ENCODE measurements at places on chromosomes 5 and 9.
A peak's percentile ranks its signal among the peaks of the same experiment; 100 is the strongest.

DNA sequence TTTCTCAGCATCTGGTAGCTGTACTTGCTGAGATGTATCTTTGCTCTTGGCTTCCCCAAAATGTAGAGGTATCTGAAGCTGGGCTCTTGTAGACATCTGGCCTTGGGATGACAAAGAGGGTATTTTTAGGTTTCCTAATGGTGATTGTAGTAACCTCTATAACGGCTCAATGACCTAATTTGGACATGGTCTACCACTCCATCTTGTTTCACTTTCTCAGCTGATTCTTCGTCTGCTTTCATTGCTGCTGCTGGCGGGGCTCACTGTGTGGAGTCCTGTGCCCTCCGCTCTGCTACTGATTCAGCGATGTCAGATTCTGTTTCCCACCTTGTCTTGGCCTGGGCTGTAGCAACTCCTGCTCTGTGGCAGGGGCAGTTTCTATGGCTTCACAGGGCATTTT, 12.7 kb upstream of the MARCHF11 start:
- DNase-seq, result no peak

GRCh38 chr5:75387806-75388205, 50.8 kb downstream of the HMGCR start:
- DNase-seq, result no peak

DNA sequence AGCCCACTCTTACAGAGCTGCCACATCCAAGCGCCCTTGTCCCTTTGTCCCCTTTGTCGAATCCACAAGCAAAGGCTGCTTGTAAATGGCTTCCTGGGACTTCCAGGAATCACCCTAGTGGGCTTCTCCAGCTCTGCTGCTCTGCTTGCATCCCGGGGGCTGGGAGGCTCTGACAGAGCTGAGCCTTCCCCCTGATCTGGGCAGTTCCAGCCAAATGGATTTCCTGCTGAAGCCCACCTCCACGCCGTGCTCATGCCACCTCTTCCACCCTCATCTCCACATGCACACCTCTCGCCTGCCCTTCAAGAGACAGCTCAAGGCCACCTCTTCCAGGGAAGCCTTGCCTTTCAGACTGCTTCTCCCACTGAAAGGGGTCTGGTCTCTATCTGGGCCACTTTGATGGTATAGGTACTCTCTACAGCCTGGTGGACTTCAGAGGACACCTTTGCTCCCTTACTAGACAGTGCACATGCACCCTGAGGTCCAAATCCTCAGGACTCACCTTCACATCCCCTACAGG, 106.2 kb downstream of the LHFPL2 start:
- DNase-seq, result no peak

- DNase-seq, result no peak
These were observed 203.7 kb downstream of the NXNL2 start for GRCh38 chr9:88738709-88739108.

DNA sequence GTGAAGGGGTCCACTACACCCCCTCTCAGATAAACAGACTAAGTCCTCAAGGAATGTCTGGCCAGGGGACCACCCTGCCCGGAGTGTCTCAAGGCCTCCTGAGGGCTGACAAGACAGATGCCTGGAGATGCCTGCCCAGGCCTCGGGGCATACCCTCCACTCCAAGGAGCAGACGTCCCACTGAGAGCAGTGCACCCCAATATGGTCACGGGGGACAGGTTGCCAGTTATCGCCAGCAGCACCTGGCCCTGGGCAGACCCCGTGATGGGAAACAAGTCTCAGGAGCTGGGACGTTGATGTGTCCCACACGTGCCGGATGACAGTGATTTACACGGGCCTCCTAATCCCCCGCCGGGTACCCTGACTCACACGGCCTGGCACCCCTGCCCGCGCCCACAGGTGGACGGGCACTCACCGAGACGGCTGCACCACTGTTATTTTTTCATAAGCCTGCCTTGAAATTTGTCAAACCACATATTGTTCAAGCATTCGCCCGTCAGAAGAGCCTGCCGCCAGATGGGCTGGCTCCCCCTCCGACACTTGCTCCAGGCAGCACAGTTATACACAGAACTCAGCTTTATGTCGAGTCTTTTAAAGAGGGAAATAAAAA, 43.9 kb downstream of the BARX1 start:
- DNase-seq, result no peak

GRCh38 chr5:68240771-68241170, 25.2 kb downstream of the PIK3R1 start:
- no peak for DNase-seq

DNA sequence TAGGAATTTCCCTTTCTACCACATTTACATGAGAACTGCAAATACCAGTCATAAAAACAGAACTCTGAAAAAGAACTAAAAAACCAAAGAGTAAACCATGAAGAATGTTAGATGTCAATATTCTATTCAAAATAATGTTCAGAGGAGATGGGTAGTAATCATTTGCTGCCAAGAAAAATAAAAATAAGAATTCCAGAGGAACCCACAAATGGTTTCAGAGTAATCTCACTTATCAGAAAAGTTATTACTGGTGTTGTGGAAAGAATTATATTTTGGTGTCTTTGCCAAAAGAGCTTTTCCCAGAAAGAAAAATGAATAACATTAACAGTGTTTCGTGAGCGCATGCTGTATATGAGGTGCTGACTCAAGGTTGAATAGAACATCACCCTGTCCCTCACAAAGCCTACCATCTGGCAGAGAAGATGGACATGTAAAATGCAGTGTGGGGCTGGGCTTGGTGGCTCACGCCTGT, 35.6 kb downstream of the GPR21 start:
- DNase-seq, result peak; percentile 93

DNA sequence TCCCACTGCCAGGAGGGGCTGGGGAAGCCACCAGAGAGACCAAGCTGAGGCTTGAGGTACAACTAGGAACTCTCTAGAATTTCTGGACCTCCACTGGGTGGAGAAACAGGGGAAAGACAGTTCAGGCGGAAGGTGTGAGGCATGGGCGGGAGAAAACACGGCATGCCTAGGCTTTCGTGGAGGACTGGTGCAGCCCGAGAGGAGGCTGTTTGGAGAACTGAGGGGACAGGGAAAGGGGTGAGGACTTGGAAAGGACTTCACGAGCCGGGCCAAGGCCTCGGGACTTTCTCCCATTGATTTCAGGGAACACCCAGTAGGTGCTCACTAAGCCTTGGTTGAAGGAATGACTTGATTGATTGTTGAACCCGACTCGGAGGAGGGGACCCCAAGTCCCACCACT, 9.5 kb upstream of the ADGRD2 start:
- no peak for DNase-seq

GRCh38 chr5:84237126-84237525, 147.6 kb downstream of the EDIL3 start:
- DNase-seq, result no peak

DNA sequence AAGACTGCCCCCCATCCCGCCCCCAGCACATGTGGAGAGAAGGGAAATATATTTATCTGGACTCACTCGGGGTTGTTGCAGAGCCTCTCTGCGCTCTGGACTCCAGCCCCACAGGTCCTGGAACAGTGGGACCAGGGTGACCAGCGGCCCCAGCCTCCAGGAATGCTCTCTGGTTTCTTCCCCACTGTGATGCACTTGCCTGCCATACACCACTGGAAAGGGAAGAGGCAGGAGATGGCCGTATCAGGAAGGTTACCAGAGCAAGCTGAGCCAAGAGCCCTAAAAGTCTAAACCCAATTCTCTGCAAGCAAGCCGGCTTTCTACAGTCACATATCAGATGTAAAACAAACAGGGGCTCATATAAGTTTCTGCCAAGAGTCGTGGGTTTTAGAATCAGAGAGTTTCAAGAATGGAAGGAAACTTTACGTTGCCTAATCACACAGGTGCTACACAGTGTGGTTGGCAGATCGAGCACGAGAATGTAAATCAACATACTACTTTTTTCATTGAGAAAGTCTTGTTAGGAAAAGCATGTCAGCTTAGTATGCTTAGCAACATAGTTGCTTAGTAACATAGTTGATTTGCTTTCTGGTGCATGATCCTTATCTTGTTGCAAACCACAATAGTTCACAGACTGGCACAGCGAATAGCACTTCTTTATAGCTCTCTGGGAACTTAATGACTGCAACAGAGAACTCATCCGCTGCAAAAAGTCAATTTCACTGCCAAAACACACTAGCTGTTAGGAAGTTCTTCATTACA, 201.2 kb downstream of the TARS1 start:
- peak; percentile 64 for DNase-seq

Measured in astrocyte of the cerebellum (primary cell).